ENCODE measurements at places on chromosomes 16 and 17.

- DNase-seq, result no peak
Observed at GRCh38 chr17:48506246-48506645, 24.6 kb downstream of the HOXB1 start.

DNA sequence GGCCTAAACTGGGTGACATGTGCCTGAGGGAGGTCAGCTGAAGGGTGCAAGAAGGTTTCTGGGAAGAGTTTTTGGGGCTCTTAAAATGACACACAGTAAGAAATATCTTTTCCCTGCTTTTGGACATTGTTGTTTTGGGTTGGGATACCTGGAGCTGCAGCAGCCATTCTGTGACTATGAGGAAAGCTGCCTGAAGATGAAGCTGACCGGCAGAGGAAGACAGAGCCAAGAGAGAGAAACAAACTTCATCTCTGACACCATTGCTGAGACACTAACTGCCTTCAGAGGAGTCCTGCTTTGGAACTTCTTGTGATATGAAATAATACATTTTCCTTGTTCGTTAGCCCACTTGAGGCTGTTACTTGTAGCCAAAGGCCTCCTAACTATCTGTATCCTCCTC lies 8.8 kb upstream of the WNT3 start:
- no peak for DNase-seq

GRCh38 chr17:16661217-16661616 lies 7.6 kb upstream of the ZNF624 start:
- no peak for DNase-seq

DNA sequence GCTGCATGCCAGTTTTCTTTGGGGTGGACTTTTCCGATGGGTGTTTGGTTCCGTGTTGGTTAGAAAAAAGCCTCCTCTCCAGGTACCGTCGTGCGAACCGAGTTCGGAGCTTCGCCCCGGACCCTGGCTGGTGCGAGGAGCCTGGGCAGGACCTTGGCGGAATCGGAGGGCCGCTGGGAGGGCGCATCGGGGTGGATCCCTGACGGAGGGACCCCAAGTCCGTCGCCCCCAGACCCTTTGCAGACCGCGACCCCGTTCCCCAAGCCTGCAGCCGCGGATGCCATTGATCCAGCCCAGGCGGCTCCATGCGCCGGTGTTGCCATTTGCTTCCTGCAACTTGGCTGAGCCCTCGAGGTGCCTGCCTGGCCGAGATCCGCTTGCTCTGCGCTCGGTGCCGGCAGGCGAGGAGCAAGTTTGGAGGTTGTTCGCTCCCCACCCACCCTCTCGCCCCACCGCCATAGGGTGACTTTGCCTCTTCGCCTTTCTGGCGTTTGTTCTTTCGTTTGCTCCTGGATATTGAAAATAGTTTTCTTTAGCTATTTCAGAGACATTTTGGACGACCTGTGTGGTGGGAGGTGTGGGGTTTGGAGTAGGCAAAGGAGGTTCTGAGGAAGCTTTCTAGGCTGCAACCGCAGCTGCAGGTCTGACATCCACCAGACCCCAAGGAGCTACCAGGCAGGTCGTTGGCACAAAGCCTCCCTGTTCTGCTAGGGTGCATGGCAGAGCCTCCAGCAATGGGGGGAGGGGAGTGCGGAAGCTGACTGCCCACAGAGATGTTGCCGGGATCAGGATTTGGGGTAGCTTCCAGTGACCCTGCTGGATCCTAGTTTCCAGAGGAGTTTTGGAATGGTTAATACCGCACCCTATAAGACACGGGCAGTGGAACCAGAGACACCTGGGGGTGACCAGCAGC lies 58.2 kb downstream of the RAP1GAP2 start:
- DNase-seq, result no peak

GRCh38 chr16:85113168-85113733 lies 979 bp upstream of the CIBAR2 start:
- no peak for DNase-seq

DNA sequence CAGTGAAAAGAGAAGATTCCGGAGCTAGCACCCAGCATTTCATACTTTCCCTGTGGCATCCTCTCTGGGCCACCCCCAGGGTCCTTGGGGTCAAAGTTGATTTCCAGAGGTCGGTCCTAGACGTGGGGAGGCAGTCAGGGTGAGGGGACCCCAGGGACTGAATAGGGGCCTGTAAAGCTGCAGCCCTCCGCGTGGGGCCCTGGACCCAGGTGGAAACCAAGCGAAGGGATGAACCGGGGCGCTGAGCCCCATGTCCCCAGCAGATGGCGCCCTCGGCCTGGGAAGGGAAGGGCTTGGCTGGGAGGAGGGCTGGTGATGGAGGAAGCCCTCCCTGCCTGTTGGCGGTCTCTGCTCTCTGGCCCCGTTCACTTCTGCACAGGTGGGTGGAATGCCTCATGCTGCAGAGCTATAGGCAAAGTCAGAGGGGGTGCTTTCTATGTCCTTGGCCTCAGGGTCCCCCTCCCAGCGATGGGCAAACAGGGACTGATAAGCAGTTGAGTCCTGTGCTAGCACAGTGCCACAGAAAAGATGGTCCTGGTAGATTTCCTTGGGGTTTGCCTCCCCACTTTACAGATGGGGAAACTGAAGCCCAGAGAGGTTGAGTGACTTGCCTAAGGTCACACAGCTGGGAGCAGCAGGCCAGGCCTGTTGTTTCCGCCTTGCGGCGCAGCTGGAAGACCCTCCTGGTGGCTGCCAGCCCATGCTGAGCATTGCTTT lies 163.4 kb upstream of the CIBAR2 start:
- DNase-seq, result peak; percentile 88

GRCh38 chr16:86455640-86456039 lies 54.7 kb upstream of the FOXF1 start:
- no peak for DNase-seq

DNA sequence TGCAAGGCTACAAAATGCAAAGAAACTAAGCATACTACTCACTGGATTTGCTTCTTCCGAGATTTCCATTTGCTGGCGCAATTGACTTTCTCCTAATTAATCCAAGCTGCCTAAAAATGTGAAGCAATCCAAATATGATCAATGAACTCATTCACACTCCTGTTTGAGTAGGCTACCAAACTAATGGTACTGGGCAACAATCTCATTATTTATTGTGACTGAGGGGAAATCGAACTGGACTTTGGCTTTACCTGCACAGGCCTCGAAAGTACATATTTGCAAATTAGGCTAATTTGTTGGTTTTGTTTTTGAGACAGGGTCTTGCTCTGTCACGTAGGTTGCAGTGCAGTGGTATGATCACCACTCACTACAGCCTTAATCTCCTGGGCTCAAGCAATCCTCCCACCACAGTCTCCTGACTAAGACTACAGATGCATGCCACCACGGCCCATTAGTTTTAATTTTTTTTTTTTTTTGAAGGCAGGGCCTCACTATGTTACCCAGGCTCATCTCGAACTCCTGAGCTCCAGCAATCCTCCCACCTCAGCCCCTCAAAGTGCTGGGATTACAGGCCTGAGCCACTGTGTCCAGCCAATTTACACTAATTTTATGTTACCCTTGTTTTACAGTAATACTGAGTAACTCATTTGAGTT lies 2.6 kb downstream of the ERI2 start:
- DNase-seq, result no peak

DNA sequence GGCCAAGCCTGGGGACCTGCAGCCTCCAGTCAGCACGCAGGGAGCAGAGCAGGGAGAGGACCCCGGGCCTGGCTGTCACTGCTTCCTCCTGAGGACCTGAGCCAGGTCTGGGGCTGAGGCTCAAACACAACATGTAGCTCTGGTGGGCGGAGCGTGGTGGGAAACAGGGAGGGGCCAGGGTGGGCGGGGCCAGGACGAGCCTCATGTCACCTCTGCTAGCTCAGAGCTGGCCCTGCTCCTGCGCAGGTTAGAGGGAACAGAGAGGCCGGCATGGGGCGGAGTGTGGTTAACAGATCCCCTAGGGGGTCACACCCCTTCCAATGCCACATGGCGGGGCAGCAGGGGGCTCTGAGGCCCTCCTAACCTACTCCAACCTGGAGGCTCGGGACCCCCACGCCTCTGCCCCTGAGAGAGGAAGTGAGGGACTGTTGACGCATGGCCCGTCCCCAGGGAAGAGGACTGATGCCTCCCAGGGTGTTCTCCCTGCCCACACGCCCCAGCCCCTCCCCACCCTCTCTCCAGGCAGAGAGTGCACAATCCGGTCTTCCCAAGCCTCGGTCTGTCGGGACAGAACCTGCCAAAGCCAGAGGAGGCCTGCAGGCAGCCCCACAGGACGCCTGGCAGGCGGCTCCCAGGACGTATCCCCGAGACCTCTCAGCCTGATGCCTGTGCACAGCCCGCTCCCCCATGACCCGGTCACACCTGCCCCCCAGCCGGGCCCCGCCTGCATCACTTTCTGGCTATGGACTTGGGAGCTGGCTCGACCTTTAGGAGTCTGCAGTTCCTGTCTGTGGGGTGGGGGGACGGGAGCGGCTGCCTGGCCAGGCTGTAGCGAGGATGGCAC lies 15.2 kb downstream of the PIEZO1 start:
- peak; percentile 91 for DNase-seq

- no peak for DNase-seq
Observed at GRCh38 chr17:63189082-63189481, 223.0 kb downstream of the TANC2 start.

DNA sequence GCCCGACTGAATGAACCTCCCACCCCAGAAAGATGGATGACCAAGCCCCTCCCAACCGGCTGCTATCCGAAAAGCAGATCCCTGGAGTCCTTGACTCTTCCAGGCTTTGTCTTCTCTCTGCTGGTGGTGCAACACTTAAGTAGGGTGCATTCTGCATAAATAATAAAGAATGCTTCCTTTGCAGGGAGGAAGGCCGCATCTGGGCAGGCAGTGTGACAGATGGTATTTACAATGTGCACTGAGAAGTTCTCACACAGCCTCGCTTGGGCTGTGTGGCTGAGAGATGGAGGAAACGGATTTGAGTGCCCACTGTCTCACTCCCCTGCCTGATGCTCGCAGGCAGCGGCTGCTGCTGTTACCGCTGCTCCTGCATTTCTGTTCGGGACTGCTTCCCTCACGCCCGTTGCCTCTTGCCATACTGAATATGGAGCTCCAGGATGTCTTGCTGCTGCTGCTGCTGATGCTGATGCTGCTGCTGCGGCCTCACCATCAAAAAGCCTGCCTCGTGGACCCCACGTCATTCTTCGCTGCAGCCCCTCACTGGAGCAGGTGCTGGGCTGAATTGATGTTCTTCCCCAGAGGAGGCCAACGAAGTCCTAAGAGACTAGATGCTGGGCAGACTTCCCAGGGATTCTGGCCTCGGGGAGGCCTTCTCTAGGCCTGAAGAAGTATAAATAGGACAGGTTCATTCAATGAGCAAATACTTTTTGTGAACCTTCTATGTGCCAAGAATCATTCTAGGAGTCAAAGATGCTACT lies 7.1 kb upstream of the RHBDL3 start:
- DNase-seq, result peak; percentile 34

GRCh38 chr17:15510361-15510760 lies 42.9 kb upstream of the CDRT4 start:
- DNase-seq, result no peak

- DNase-seq, result no peak
Observed at GRCh38 chr16:50607447-50607846, 59.3 kb downstream of the NKD1 start.

GRCh38 chr16:11219178-11219577 lies 36.8 kb downstream of the SOCS1 start:
- DNase-seq, result no peak

GRCh38 chr16:60681043-60681442 lies 1355.2 kb downstream of the CDH8 start:
- no peak for DNase-seq

- no peak for DNase-seq
Observed at GRCh38 chr16:73735018-73735417, 561.6 kb upstream of the PSMD7 start.

DNA sequence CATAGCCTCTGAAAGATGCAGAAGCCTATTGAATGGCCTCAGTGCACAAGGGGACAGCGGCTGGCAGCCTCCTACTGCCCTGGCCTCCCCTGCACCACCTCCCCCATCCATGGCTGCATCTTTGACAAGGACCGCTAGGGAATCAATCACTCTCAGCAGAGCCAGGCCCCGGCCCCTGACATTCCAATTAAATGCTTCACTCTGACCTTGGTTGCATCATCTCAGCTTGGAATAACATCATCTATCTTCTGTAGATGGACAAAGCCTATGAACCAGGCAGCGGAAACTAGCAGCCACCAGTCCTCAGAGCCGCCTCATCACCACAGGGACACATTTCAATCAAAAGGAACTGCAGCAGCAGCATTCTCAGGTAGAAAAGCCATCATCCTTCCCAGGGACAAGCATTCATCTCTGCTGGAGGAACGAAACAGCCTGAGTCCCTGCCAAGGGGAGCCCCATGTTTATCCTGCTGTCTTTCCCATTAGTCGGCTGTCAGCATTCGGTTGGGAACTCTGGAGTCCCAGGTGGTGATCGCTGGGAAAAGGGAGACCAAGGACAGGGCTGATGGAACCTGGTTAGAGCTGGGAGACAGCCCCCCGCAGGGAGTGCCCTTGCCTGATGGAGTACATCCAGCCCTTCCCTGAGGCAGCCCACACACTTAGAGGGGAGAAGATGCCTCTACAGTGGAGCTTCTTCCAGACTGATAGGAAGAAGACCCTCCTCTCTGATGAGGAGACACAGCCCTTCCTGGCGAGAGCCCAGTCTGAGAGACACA lies 11.5 kb upstream of the TMEM132E start:
- DNase-seq, result no peak

- no peak for DNase-seq
Observed at GRCh38 chr16:52707676-52708337, 160.9 kb upstream of the TOX3 start.

DNA sequence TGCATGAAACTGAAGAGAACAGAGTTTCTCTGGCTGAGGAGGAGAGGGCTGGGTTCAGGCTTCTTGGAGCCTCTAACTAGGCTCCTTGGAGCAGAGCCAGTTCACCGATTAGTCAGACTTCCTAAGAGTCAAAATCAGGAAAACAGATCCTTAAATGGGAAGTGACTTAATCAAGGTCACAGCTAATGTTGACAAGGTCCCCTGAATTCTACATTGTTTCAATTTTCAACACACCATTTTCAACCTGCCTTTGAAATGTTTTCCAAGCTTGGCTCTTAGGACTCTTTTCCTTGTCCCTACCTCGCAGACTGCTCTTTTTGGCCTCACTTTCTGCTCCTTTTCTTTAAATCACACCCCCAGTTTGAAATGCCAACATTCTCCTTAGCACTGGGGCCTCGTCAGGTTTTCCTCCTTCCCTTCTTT lies 16.3 kb downstream of the MYL4 start:
- no peak for DNase-seq

- no peak for DNase-seq
Observed at GRCh38 chr17:69454051-69454450, 39.6 kb downstream of the MAP2K6 start.

DNA sequence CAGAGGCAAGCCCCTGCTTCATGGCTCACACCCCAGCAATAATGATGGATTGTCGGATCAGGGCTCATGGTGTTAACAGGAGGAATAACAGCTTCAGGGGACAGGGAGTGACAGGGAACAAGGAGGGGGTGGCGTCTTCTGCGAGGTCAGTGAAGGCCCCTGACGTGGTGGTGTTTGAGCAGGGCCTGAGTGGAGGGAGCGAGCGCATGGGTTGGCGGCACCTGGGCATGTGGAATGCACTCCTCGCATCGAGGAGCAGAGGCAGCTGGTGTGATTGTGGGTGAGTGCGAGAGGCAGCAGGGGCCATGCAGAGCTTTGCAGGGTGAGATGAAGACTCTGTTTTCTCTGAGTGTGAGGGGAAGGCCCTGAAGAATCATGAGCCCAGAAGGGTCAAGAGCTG lies 33.3 kb downstream of the CLUAP1 start:
- DNase-seq, result no peak
